Activated CD8-positive, alpha-beta memory T cell treated with anti-CD3 and anti-CD28 coated beads for 36 hours (primary cell): ENCODE measurements at places on chromosomes 4 and X. TPM values are rescaled to one million over a fixed set of nuclear protein-coding genes. Genes with fewer than 3 reads are reported as not detected.

MAGEB1 gene
- not detected for total RNA-seq

LINC00632 gene
- total RNA-seq = not detected

SPANXA2 gene
- total RNA-seq = not detected

ADH1B gene
- total RNA-seq = not detected

PRRG1 gene
- total RNA-seq = not detected
